ENCODE measurements at places on chromosomes 5 and 9.

GRCh38 chr5:73591102-73591695, 25.7 kb downstream of the UTP15 start:
- peak; percentile 76 for DNase-seq

DNA sequence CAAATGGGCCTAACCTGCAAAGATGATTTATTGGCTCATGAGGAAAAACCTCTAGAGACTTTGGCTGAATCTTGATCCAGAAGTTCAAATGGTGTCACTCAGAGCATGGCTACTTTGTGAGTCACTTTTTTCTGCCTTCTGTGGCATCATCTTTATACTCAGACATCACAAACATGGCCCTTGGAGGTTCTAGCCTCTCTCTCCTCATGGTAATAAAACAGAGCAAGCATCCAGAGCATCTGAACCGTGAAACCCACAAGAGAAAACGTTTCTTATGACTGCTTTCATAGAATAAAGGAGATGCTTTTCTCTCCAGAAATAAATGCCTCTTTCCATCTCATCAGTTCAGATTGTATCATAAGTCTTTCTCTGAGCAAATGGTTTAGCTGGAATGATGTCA, 780.3 kb downstream of the KCTD16 start:
- DNase-seq: no peak

GRCh38 chr5:59236448-59236847, 653.6 kb downstream of the RAB3C start:
- DNase-seq: no peak

GRCh38 chr9:131854334-131854733, 114.5 kb upstream of the RAPGEF1 start:
- no peak for DNase-seq

DNA sequence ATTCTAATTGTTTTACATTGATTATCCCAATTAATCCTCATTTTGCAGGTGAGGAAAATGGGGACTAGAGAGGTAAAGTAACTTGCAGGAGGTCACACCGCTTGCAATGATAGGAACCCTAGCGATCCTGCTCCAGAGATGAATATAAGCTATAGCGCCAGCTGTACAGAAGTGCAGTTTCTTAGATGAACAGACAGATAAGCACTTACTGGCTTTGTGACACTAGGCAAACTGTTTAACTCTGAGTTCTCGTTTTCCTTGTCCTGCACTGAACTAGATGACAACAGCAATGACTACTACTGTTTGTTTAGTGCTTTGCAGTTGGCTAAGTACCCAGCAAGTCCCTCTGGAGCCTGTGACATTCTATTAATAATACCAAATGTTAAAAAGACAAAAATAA, 11.1 kb downstream of the LHX6 start:
- DNase-seq: no peak

DNA sequence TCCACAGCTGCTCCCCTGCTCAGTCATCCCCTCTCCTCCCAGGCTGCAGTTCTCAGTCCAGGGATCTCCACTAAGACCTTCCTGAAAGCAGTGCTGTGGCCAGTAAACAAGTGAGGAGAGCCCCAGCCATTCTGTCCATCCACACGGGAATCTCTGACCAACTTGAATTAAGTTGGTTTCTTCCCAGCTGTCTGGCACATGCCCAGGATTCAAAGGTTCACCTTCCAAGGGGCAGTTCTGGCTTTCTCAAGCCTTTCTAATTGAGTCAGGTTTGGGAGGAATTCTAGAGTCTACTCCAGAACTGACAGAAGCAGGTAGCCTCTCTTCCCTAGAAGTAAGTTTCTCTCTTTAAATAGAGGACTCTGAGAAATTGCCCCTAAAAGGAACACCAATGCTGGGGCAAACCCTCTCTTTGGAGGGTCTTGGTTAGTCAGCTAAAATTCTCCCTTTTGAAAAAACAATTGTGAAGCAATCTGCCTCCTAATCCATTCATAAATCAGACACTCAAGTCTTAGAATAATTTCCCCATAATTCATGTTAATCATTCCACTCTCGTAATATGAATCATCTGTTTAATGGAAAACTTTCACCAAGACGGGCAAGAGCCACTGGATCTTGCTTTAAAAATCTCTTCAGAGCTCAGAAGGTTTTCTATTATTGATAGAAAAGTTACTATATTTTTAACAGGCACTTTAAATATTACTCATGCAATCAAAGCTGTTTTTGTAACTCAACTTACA, 133.8 kb downstream of the SPOCK1 start:
- no peak for DNase-seq

GRCh38 chr9:89042984-89043383, 51.7 kb downstream of the S1PR3 start:
- no peak for DNase-seq
